ENCODE measurements at places on chromosomes 11 and 22.
A peak's percentile ranks its signal among the peaks of the same experiment; 100 is the strongest.

DNA sequence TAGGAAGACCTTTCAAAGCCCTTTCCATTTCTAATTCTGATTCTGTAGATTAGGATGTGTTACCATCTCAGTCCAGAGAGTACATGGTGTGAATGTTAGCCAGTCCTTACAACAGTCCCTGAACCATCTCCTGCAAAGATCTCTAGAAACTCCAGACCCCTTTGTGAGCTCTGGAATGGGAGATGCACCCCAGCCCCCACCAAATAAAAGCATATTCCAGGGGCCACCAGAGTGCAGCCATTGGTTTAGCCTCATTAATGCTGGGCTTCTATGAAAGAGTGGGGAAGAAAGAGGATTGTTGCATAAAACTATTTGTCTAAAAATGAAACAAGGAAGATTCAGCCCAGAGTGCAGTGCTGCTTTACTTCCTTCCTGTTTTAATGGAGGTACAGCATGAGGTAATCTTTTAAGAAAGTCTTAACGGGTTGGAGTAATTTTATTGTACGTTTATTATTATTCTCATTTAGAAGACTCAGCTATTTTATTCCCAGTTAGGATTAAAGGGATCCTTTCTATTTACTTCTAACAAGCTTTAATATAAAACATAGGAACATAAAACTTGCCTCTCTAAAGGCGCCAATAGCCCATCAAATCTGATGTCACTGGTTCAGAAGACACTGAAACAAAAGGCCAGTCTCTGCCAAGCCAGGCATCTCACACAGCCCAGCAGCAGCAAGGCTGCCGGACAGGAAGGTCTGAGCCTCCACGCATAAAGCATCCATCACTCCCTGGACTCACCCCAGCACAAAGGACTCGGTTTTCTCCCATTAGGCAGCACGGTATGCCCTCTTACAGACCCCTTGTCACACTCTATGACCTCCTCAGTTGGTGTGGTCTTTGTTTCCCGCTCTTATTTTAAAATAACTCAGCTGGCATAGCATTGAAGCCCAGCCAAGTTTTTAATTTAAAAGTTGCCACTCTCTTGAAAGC is 203.9 kb upstream of the BLID start:
- DNase-seq, result no peak

DNA sequence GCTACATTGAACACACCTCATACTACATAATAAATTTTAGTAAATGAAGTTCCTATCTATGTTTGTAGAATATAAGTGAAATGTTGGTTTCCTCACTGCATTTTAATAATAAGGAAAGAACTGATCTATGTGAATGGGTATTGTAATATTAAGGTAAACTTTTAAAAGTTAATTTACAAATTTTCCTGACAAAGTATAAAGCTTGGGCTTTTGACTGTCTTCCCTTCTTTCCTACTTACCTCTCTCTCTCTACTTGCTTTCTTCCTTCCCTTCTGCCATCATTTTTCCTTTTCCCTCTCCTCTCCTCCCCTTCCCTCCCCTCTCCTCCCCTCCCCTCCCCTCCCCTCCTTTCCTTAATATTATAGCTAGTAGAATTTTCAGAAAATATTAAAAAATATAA is 798.2 kb downstream of the CNTN5 start:
- no peak for DNase-seq

DNA sequence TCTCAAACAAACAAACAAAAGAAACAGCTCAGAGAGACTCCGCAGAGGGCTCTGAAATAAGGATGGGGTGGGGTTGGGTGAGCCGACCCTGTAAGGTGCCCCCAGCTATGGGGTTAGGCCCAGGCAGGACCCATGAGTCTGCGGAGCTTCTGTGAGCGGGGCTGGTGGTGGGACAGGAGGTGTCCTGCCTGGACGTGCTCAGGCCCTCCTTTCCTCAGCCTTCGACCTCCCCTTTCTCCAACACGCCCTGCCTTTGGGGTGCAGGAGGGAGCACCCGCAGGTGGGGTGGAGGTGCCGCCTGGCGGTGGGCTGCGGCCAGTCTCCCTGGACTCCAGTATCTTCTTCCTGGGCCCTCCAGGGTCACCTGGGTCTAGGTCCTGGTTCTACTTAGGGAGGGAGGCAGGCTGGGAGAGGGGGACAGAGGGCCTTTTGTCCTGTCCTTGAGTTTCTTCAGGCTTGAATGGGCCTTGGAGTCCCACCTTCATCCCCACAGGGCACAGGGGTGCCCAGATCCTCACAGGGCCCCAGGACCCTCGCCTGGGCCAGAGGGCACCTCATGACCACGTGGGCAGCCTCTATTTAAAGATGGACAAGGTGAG is 12.3 kb downstream of the PRR33 start:
- DNase-seq, result no peak

DNA sequence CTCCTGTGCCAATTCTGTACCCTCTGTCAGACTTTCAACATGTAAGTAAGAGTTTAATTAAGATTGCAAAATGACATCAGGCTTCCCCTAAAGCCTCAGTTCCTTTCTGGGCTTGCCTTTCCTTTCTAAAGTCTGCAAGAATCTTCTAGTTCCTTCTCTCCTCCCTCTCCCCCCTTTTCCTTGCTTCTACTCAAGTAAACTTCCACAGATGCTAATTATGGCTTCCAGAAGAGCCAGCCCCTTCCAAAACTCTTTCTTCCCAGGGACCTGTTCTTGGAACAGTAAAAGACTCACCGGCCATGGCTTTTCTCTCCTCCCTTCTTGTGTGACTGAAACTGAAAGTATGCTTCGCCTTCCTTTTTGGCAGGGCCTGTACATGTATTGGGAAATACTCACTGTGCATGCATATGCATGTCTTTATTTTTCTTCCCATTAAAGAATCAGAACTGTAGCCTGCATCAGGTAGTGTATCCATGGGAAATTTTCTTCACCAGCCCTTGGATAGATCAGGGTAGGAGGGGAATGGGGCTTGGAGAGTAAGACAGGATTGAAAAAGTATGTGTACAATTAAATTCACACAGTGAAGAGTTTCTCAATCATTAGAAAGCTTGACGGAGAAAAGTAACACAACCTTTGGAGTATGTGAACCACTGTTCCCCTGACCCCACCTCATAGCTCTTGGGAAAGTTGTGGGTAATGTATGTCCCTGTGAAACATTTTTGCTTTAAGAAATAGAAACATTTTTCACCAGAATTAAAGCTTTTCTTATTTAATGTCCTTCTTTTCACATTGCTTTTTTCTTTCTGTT is at the start of gene CASP1:
Gene CASP1, minus strand, starts transcription at position 332 of the 808 bp plus-strand sequence. Its CDS starts 31 bp downstream, at position 301.
- peak; percentile 24 for DNase-seq
